ENCODE measurements at places on chromosomes 1 and 21.

GRCh38 chr1:204968951-204969350 lies 74.1 kb upstream of the CNTN2 start:
- no peak for DNase-seq

DNA sequence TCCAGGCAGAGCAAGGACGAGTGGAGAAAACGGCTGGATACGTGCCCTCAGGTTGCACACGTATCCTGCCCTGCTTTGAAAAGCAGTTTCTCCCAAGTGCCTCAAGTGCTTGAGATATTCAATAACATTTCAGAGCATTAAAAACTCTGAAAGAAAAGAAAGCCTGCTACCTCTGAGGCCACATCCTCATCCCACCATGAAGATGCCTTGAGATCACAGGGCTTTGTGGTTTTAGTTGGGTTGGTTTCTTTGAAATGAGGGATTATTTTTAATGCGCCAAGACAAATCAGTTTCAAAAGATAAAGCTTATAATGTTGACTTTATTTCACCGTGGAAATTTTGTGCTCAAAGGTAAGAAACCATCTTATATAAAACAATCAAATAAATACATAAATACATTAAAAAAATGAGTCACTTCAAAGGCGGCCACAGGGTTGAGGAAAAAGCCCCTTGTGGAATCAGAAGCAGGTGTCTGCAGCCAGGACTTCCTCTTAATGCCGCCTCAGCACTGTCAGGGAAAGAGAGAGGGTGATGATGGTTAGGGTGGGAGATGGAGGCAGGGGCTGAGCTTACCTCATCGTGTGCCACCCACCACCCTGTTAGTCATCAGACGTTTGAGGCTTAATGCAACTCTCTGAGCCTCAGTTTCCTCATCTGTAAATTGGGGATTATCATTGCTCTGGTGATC lies 1.4 kb downstream of the NPPB start:
- no peak for DNase-seq

DNA sequence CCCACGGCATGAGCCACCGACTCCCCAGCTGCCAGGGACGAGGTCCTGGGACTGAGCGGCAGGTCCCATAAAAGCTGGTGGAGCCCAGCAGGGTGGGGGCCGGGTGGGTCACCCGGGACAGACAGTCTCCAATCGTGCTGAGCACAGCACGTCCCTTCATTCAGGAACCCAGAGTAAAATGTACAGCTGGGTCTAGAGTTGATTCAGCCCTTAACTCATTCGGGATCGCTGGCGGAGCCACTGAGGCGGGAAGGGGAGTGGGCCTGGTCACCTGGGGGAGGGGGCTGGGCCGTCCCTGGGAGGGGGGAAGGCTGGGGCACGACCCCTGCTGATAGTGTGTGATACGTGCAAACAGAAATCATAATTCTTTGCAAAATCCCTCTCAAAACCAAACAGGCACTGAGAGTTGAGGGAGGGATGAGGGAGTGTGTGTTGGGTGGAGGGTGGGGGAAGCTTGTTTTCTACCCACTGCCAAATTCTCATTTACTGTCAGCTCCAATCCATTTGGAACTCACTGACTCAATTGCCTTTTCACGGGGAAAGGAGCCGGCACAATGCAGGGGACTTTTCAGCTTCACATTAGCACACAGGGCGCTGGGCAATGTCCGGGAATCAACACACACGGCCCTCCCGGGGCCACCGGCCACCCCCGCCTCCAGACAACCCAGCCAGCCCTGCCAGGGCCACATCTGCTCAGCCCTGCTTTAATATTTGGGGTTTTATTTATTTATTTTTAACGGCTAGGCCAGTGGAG lies 13.8 kb downstream of the CASZ1 start:
- DNase-seq: no peak

DNA sequence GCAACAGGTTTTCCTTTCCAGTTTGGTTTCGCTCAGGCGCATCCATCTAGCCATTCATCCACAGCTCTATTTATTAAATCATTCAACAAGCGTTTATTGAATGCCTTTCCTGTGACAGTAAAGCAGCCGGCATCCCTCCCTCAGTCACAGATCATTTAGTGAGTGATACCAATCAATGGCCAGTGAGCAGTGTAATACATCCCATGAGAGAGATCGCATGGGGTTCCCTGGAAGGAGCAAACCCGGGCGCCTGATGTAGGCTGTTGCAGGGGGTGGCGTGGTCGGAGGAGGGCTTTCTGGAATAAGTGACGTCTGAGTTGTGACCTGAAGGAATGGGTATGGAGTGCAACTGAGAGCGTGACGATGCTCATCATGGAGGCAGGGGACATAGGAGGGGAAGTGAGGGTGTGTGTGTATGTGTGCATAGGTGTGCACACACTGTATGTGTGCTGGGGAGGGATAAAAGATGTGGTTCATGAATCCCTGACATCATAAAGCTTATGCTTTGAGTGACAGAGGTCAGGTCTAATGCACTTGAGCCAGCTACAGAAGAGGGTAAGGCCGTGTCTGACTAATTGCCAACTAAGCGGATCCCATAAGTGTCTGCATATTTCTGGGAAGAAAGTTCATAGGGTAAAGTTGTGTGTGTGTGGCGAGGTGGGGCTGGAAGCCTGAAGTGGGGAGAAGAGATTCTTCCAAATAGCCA lies 6.6 kb downstream of the FCMR start:
- no peak for DNase-seq

DNA sequence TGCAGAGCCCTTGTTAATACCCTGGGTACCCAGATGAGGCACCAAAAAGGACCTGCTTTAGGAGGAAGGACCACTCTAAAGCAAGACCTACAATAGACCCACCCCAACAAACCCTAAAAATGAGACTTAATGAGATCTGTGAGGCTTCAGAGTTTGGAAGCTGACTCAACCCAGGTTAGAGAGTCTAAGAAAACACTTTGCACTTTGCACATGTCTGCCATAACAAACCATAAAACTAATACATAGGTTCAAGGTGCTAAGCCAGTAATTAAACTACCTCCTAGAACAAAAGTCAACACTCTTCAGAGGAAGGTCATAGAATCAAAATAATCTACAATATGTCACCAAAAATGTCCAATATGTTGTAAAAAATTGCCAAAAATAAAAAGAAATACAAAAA lies 124.7 kb upstream of the C1orf21 start:
- DNase-seq: no peak

- DNase-seq: no peak
These were observed 112.6 kb downstream of the PAX7 start for GRCh38 chr1:18743233-18743632.
